NCI-H1694 treated with DMSO at 0.1 percent for 48 hours (cell line): ENCODE measurements at places on chromosomes 11 and 22.

- DNase-seq: no peak
These were observed 1.9 kb upstream of the THAP7 start for GRCh38 chr22:21003782-21004181.

DNA sequence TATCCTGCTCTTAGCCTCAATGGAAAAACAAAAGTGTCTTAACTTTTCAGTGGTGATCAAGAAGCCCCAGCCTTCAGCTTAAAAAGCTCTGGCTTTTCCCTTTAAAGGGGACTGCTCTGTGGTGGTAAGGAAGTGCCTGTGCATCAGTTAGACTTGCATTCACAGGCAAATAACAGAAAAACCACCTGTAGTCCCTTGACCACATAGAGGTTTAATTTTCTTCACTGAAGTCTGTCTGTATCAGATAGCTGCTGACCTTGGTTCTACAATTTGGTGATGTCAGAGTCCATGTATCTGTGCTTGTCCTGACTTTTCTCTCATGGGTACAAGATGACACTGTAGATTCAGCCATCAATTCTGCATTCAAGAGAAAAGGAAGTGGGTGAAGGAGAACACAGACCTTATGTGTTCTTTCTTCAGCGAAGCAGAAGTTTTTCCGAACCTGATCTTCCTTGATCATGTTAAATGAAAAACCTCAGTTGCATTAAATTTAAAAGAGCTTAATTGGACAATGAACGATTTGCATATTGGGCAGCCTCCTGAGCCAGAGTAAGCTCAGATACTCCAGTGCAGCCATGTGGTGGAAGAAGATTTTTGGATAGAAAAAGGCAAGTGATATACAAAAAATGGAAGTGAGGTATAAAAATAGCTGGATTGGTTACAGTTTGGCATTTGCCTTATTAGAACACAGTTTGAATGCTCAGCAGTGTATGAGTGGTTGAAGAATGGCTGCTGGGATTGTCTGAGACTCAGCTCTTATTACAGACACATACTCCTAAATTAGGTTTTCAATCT is 43.2 kb upstream of the RDX start:
- DNase-seq: no peak

GRCh38 chr22:26336773-26337172 is 92.3 kb upstream of the ASPHD2 start:
- no peak for DNase-seq

- no peak for DNase-seq
These were observed 648.7 kb upstream of the CCDC179 start for GRCh38 chr11:23509023-23509422.
